NCI-H1092 (cell line): ENCODE measurements at places on chromosomes 4 and X.

DNA sequence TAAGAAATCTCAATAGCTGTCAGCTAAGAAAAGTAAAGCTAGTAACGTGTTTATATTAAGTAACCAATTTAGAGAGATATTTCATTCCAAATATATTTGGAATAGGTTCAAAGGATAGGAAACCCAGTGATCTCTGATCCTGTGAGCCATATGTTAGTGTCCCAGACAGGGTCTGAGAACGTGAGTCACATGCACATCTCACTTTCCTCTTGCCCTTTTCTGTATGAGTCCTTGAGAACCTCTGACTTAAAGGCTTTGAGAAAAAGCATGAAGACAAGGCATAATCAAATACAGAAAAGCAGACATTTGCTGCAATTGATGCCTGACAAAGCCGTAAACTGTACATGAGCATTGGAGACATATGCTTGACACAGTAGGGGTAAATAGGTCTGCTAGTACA is 655.1 kb upstream of the ADGRL3 start:
- no peak for DNase-seq

GRCh38 chr4:105060628-105061027 is 86.0 kb upstream of the TET2 start:
- no peak for DNase-seq

- DNase-seq: no peak
These were observed 7.3 kb downstream of the CDKL2 start for GRCh38 chr4:75623026-75623425.

DNA sequence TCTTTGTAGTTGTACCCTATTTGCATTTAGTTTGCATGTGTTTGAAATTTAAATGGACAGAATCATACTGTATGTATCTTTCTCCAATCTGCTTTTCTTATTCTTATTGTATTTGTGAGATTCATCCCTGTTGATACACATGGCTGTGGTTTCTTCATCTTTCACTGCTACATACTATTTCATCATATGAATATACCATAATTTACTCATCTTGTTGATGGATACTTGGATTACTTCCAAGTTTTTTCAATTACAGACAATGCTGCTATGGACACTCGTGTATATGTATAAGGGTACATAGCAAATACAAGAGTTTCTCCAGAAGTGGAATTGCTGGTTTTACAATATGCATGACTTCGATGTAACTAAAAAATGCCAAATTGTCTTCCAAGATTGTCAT is 11.8 kb upstream of the KLHL8 start:
- no peak for DNase-seq
